ENCODE measurements at places on chromosomes 1 and 21.

DNA sequence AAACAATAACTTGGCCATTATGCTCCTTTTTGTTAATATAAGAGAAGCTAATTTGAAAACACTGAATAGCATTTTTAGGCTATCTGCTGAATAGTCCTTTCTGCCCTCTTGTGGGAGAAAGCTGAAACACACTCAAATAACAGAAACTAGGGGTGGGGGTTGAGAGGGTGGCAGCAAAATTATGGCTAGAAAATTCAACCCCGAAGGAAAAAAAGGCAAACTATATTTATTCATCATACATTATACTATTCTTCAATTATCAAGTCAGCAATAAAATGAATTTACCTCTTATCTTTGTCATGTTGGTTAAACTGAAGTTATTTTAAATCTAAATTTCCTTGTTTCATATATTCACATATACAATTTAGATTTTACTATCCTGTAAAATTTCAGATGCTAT, 255.9 kb downstream of the FAF1 start:
- no peak for DNase-seq

DNA sequence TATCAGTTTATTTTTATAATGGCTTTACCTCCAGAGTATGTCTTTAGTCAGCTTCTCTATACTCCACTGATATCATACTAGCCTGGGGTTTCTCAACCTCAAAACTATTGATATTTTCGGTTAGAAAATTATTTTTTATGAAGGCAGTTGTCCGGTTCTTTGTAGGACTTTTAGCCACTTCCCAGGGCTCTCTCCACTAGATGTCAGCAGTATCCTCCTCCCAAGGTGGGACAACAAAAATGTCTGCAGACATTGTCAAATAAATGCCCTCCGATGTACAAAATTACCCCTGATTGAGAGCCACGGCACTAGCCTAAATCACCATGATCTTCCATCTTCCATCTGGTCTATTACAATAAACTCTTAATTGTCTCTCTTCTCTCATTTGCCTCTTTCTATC, 4.1 kb upstream of the GRIK1 start:
- DNase-seq, result no peak

GRCh38 chr1:79532555-79532954, 526.0 kb upstream of the ADGRL4 start:
- no peak for DNase-seq

DNA sequence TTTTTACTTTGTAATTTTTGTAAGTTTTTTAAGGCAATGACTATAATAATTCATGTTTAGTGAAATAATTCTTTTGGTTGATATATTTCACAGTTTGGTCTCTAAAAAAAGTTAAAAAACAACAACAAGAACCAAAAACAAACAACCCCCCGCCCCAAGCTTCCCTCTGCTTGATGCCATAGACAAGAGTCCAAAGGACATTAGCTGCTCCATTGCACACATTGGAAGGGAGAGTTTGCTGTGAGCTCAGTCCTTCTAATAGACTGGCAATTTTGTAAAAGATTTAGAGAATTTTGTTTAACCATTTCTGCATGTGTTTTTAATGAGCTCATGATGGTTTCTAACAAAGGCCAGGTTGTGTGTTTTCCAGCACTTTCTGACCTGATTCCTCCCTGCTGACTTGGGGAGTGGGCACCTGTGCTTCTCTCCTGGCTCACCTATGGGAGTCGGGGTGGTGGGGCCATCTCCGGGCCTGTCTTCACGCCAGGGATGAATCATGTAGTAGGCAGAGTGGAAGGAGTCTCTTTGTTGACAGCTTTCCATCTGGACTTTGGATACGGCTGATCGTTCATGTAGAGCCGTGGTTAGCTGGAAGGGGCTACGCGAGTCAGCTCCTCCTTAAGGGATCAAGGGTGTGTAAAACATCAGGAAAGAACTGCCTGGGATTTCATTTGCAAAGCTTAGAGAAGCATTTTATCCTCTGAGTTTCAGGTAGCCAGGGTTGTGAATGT, 14.1 kb downstream of the ZBTB18 start:
- no peak for DNase-seq

GRCh38 chr1:3312898-3313575, 141.4 kb upstream of the ARHGEF16 start:
- no peak for DNase-seq

DNA sequence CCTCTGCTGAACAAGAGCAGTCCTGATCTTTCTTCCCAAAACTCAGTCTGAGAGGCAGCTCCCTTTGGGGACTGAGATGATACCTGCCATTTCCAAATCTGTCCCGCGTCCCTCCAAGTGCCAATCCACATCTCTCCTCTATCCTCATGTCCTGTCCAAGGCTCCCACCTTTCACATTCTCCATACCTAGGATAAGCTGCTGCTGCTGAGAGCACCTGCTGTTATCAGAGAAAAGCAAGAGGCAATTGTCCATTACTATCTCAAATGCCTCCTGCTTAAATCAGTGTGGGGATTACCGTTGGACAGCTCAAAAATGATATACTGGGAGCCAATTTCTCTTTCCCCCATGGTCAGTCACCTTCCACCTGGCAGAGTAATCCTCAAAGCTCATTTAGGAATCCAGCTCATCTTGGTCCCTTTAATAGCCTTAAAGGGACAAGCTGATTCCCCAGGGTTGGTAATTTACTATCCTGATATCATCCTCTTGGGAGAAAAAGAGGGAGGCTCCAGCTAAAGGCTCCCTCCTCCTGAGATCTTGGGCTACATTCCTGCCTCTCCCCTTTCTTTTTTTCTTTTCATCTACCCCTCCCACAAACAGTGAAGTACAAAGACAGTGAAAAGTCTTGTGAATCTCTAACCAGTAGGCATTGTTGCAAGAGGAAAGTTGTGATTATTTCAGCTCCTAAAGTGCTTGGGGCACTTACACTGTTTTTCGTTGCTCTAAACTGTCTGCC, 278.1 kb upstream of the CAMK1G start:
- DNase-seq, result no peak

Data from effector memory CD4-positive, alpha-beta T cell (primary cell).